ENCODE measurements at places on chromosomes 3 and 15.

DNA sequence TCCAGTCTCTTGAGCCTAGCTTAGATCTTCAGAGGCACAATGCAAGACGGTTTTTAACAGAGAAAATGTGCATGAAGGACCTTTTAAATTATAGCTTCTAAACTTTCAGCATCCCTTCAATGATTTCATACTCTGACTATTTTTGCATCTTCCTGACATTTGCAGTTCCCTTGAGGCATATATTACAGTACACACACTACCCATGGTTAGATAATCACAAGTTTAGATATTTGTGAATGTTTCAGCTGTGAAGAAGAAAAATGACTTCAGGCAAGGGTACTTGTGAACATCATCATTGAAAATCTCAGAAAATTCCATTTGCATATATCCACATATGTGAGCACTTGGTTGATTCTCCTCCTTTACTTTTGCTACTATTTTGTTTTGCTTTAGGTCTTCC lies 341.5 kb downstream of the ROBO2 start:
- no peak for DNase-seq

GRCh38 chr3:123478314-123478713 lies 29.4 kb upstream of the ADCY5 start:
- DNase-seq = no peak

DNA sequence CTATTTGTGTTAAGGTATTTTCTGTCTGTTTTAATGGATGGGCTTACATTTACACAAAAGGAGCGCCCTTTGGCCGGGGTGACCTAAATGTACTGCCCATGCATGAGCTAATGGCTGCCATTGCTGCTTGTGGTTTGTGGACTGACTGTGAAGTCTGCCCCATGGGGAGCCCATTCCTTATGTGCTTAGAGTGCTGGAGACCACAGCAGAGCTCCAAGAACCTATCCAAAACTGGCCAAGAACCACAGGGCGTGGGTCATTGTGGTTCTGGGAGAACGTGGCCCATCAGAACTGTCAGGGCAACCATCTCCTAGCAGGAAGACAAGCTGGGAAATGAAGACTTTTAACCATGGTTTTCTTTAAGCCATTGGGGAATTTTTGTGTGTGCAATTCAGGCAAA lies 105.3 kb downstream of the CHDH start:
- no peak for DNase-seq

- DNase-seq = peak; percentile 69
These were observed 24.2 kb downstream of the NPTN start for GRCh38 chr15:73608941-73609340.

GRCh38 chr3:124615896-124616543 lies 114.2 kb upstream of the UMPS start:
- no peak for DNase-seq

GRCh38 chr15:52105846-52106245 lies 6.7 kb downstream of the BCL2L10 start:
- no peak for DNase-seq

- no peak for DNase-seq
These were observed 442.5 kb downstream of the EPHB1 start for GRCh38 chr3:135237371-135238143.

GRCh38 chr3:53703630-53704362 lies 142.4 kb downstream of the CHDH start:
- no peak for DNase-seq

DNA sequence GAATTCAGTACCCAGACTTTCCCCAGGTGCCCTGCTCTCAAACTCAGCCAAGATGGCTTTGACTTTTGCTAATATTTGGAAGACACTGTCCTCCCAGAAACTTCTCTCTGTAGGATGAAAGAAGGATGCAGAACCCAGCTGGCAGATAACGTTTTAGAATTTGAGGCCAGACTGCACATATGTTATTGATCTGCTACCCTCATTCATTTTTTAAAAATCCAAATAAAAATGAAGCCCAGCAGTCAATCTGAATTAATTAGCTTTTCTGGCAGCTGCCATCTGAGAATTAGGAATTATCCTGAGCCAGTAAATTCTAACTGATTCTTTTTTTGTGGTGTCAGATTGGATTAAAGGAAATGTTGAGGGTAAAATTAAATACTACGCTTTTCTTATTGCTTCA lies 236.6 kb downstream of the PLCL2 start:
- DNase-seq = no peak

DNA sequence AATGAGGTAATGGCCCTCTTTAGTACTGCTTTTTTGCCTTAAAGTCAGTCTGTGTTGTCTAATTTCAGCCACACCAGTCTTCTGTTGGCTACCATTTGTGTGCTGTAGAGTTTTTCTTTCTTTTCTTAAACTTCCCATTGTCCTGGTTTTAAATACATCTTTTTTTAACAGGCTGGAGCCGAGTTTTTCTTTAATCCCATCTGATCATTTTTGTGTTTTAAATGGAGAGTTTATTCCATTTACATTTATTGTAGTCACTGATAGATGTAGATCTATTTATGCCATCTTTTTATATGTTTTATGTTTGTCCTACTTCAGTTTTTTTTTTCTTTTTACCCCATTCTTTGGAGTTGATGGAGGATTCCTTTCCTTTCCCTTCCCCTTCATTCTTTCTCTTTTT lies 49.5 kb downstream of the SNRK start:
- no peak for DNase-seq
